Cerebellar cortex (tissue), 1 donor: ENCODE measurements at places on chromosomes 12 and 14.

GRCh38 chr12:2384029-2384386 is 331.2 kb downstream of the CACNA1C start:
- no peak for DNase-seq

DNA sequence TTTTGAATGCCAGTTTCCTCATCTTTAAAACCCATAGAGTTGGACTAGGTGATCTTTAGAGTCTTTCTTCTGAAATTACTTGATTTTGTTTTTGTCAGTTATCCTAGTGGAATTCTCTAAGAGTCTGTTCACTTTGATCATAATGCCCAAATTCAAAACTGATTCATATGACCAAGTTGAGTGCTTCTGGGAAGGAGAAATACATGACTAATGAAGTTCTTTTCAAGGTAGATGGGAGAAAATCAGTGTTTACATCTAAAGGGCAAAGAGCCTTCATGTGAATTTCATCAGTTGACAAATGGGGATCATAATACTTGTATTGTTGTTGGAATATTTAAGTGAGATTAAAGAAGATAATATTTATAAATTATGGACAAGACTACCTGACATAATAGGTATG is 53.2 kb downstream of the ERC1 start:
- no peak for DNase-seq

GRCh38 chr14:56143025-56143424 is 24.8 kb downstream of the PELI2 start:
- no peak for DNase-seq

DNA sequence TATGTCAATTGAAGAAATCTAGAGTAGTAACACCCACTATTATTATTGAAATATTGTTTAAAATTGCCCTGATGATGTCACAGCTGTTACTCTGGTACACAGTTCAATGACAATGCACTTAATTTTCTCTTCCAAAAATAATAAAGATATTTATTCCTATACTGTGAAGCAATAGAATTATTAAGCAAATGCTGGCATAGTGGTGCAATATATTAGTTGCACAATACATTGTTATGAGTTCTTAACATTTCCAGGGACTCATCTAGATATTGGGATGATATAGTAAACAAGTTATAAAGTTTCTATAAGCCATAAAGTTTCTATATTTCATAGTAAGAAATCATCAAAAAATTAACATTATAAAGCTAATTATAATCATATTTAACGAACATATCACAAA is 897.8 kb downstream of the LRFN5 start:
- no peak for DNase-seq

GRCh38 chr12:104623883-104624282 is 167.1 kb downstream of the CHST11 start:
- no peak for DNase-seq

DNA sequence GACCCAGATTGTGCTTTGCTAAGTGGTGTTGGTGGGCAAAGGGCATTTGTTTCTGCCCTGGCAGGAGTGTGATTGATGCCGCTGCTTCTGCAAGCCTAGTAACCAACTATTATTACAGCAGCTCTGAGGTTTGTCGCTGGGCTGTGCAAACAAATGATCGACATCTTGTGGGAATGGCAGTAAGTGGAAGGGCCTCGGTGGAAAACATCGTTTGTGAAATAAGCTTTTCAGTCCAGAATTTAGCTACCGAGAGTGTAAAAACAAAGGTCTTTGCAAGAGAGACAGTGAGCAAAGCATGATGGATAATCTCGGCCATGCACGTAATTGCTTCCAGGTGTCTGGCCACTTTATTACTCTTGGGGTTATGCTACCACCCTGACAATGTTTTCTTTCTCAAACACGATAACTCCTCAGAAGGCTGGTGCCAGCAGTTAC is 397.7 kb upstream of the PRICKLE1 start:
- DNase-seq: no peak

- DNase-seq: no peak
Observed at GRCh38 chr14:79896009-79896408, 315.3 kb downstream of the DIO2 start.

DNA sequence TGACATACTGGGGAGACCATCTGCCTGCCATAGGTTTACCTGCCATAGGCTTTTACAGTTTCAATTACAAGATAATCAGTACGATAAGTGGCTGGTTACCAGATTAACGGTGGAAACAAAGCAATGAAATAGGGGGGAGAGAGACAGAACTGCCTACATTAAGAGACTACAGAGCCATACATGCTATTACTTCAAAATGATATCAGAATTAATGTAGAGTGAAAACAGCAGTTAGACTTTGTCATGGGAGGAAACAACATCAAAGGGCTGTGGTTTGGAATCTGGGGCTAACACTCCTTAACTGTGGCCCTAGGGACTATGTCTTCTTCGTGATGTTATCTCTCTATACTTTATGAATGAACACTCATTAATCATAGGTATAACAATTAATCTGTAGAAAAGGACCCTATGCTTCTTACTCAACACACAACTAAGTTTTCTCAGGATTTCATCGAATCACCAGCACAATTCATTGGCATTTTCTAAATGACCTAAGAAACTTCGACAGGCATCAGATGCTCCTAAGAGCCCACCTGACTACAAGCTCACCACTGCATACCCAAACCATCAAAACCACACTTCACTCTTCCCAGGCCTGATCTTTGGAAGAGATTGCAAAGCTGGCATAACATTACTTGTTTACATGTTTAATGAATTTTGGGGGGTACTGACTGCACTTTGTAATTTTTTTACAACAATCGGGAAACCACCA is 475.6 kb upstream of the SOX5 start:
- no peak for DNase-seq

DNA sequence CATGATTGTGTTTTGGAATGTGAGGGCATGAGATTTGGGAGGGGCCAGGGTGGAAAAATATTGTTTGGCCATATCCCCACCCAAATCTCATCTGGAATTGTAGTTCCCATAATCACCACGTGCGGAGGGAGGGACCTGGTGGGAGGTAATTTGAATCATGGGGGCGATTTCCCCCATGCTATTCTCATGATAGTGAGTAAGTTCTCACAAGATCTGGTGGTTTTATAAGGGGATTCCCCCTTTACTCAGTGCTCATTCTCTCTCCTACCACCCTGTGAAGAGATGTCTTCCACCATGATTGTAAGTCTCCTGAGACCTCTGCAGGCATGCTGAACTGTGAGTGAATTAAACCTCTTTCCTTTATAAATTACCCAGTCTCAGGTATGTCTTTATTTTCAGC is 15.7 kb downstream of the OR10P1 start:
- DNase-seq: no peak

DNA sequence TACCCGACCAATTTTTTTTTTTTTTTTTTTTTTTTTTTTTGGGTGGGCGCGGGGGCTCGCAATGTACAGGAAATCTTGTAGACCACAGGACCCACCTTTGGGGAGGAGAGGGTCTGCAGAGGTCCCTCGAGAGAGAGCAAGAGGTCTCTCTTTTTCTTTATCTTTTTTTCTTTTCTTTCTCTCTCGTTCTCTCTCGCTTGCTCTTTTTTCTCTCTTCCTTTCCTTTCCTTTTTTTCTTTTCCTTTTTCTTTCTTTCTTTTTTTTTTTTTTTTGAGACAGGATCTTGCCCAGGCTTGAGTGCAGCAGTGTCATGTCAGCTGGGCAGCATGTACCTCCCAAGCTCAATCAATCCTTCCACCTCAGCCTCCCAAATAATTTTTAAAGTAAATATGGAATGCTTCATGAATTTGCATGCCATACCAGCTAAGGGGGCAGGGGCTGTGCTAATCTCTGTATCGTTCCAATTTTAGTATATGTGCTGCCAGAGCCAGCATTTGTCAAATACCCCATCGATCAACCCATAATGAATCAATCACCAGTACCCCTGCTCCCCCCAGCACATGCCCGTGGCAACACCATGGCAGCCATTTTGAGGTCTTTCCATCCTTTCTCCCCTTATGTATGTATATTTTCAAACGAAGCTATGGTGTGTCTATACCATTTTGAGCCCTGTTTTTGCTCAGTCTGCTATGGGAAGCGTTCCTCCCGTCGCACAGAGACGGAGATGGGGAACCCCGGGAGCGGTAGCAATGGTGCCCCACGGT is 9.3 kb downstream of the PAPLN start:
- no peak for DNase-seq

DNA sequence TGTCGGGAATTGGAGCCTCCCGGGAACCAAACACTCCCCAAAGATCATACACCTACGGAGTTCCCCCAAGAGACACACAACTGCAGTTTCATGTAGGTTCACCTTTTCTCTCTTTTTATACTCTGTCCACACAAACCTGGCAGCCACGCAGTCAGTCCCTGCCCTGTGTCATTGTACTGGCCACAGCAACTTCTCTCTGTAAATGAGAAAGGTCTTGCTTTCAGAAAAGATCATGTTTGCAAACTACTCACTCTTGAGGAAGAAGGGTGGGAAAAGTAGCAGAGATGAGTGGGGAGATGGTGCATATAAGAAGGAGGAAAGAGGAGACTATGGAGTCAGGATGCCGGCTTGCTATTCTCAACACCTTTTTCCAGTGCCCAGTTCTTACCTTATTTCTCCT is 10.4 kb downstream of the ANG start:
- DNase-seq: no peak

GRCh38 chr14:27995691-27996090 is 770.9 kb upstream of the FOXG1 start:
- DNase-seq: no peak
